ELF-1 (cell line): ENCODE measurements at places on chromosomes 7 and 10.
A peak's percentile ranks its signal among the peaks of the same experiment; 100 is the strongest.

GRCh38 chr7:142855756-142856564 lies 1.1 kb downstream of the EPHB6 start:
- no peak for DNase-seq

DNA sequence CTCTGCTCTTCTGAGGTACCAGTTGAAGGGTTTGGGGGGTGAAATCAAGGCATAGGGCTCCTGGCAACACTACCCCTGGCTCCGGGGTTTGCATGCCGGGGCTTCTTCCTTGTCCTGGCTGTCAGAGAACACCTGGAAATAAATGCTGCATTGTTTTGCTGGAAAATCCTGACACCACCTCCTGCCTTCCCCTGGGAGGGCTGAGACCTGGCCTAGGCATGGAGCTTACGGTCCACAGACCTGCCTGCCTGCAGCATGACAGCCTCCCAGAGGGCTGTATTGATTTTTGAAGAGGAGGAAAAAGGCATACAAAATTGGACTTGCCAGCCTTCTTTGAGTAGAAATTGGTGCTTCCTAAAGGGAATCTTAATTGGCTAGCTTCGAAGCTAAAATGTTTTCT lies 227.1 kb downstream of the MGMT start:
- no peak for DNase-seq

- DNase-seq: no peak
Measured at GRCh38 chr10:114545819-114546218, 112.3 kb downstream of the ABLIM1 start.

DNA sequence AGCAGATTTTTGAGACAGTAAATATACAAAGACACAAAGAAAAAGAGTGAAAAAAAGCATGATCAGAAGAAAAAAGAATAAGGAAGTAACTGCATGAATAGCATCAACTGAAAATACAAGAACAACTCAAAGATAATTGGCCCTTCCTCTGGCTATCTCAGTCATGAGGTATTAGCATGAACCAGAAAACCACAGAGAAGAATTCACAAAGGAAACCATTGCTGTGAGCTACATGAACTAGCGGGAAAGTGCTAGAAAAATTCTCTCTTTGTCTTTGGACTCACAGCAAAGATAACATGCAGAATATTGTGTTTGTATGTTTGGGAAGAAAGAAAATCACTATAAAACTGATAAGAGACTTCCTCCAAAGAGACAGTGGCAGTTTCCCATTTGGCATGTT lies 82.9 kb downstream of the SORCS1 start:
- DNase-seq: no peak

DNA sequence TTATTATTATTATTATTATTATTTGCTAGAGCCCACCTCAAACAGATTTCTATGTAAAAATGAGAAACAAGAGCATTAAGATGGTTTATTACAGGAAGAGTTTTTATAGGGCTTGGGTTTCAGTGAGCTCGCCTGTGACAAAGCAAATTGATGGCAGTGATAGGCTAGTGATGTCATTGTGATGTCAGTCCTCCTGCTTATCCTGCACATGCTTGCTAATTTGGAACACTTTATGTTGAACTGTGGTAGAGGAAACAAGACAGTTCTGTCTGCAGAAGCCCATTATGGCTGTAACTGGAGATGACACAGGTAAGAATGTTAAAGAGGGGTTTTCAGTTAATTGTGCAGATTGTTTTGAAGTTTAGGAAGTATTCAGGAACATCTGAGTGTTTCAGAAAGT lies 68.3 kb downstream of the CREM start:
- DNase-seq: no peak

DNA sequence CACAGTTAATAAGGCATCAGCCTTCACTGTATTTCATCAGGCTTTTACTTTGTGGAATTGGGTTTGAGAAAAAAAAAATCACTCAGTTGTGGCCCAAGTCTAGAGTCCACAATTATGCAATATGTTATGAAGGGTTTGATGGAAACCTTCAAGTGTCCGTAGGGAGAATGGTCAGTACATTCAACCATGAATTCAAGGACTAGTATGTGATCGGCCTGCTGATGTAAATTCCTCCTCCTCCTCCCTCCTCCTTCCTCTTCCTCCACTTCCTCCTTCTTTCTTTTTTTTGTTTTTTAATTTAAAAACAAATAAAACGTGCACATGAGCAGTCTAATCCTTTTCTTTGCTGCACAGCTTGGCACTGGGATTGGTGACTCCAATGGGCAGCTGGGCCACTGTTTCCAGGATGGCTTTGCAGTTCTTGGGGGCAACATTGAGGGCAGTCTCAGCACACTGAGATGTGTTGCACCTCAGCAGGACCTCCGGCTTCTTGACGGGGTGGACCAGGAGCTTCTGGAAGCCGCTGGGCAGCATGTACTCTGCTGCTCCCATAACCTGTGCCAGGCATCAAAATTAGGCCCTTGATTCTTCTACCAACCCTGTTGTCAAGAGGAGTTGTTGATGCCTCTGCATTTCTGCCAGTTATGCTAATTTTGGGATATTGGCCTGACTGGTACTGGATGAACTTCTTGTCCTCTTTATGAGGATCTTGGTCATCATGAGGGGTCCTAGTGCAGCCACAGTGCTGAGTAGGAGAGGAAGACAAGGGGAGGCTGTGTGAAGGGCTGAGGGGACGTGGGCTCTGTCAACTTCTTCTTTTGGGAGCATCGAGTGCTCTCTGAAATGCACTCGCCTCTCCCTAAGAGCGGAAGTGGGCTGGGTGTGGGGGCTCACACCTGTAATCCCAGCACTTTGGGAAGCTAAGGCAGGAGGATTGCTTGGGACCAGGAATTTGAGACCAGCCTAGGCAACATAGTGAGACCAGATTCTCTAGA lies 9.3 kb upstream of the IL2RA start:
- no peak for DNase-seq

GRCh38 chr7:107045195-107045960 lies 873 bp downstream of the PRKAR2B start:
- DNase-seq: peak; percentile 19

DNA sequence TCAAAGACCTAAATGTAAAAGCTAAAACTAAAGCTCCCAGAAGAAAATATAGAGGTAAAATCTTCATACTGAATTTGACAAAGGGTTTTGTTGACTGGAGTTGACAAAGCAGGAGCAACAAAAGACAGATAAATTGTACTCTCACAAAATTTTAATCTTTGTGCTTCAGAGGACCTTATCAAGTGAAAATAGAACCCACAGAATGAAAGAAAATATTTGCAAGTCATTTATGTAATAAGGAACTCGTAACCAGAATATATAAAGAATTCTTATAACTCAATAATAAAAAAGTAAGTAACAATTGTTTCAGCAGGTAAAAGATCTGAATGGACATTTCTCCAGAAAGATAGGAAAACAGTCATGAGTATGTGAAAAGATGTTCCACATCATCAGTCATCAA lies 62.0 kb upstream of the SRRM3 start:
- DNase-seq: no peak

DNA sequence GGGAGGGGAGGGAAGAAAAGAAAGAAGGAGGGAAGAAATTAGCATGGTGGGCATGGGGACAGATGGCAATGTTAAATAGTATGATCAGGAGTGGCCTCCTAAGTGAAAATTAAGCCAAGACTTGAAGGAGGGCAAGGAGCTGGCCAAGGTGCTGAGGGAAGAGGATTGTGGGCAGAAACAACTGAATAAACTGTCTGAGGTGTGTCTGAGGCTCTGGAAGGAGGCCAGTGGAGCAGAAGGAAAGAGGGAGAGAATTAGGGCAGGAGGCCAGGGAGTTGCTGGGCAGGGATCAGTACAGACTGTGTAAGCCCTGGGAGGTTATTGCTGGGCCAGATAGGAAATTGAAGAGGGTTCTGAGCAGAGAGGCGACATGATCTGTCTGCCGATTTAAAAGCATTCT lies 40.6 kb upstream of the VKORC1L1 start:
- DNase-seq: peak; percentile 40

GRCh38 chr10:128823201-128823600 lies 643.8 kb upstream of the MGMT start:
- DNase-seq: no peak

DNA sequence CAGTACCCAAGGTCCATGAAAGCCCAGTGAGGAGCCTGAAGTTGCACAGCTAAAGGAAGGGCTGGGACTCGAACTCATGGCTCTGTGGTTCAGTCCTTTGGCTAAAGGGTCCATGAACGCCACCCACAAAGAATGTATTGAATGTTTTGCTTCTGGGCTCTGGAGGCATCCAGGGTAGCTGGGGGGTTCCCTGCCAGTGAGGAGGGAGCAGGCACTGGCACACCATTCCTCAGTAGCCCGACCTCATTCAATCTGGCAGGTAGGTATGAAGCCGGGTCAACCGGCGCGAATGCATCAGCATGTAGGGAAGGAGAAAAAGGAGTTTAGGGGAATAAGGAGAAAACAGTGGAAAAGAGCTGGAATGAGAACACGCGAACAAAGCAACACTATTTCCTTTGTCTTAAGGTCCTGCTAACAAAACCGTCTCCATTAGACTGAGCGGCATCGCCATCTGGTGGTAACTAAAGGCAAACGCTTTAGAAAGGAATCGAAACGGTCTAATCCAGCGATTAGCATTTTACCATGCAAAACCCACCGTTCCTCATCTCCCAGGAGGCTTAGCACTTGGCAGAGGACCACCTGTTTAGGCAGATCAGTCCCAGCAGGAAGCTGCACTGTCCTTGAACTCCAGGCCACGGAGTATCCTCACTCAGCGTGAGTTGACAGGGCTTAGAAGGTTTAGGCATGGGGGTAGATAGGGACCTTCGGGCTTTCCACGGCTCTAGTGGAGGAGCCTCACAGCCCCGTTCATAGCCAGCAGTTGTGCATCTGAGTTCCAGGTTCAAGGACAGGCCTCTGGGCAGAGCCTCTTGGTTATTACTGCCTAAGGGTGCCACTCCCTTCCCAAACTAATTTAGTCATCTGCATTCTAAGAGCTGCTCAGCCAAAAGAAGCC lies 122.8 kb downstream of the UBE2H start:
- peak; percentile 83 for DNase-seq

DNA sequence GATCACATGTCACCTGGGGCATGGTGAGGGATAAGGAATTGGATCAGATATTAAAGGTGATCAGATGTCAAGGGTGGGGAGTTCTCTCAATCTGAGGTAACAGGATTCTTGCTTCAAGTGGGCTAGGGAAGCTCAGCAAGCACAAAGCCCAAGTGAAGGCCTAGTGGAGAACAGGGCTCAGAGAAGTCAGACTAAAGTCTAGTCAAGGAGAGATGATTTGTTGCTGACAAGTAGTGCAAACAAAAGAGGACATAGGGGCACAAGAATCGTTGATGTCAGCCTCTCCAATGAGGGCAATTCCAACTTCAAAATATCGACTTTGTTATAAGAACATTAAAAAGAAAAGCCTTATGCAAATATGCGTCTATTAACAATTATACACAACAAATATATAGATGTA lies 852.8 kb upstream of the CELF2 start:
- DNase-seq: no peak

DNA sequence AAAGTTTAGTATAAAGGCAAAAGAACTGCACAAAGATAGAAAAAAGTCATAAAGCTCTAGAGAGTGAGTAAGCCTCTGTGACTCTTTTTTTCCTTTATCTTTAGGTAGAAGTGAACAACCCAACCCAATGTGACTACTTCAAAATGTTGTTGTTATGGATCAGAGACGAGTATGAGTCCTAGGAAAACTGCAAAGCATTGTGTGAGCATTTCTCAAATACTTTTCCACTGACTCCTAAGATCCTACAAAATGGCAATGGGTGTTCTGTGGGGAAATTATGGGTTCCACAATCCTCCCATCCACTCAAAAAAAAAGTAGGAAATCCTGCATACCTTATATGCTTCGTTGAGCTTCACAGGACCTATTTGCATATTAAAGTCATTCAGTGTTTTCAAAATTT lies 177.1 kb downstream of the DGKI start:
- no peak for DNase-seq

DNA sequence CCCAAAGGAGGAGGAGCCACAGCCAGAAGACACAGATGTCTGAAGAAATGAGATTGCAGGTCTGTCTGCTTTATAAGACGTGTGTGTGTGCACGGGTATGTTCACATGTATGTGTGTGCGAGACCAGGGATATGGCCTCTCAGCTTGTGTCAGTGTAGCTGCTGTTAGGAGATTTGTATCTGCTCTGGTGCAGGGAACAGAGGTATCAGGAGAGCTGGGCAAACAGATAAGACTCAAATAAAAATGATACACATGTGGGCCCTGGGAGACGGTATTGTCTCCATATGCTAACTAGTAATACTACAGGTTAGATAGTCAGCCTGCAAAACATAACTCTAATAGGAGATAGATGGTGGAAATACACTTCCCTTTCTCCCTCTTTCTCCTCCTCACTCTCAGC lies 161.0 kb downstream of the PLXNA4 start:
- no peak for DNase-seq

DNA sequence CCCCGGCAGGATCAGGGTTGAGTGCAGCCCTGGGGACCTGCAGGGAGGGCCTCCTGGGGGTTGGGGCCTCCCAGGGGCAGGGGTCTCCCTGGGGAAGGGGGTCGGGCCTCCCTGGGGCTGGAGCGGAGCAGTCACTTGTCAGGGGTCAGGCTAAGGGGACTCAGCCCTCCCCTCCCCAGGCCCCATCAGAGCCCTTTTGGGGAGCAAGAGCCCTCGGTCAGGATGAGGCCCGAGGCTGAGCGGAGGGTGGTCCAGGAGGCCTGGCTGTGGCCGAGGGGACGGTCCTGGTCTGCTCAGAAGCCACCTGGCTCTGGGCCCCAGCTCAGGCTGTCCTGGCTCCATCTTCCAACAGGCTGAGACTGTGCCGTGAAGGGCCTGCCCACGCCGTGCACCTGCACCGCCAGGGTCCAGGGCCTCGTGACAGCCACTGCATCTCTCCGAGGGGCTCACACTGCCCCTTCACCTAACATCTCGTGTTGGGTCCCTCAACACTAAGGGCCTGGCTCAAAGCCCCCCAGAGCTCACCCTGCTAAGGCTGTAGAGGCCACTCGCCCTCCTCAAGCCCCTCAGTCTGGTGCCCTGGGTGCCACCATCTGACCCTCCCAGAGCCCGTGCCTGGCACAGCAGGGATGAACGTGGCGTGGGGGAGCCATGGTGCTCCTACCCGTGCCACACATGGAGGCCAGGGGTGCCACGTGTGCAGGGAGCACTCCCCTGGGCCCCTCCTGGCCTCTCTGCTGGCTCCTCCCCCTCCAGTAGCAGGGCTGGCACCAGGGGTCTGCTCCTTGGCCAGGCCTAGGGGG lies 12.9 kb downstream of the BHLHA15 start:
- no peak for DNase-seq

GRCh38 chr10:8435186-8436055 lies 380.9 kb downstream of the GATA3 start:
- DNase-seq: peak; percentile 25

- DNase-seq: peak; percentile 89
Measured at GRCh38 chr10:63887023-63887589, 365.9 kb downstream of the REEP3 start.

GRCh38 chr7:120738816-120739215 lies 119.1 kb downstream of the TSPAN12 start:
- DNase-seq: no peak

GRCh38 chr7:135690566-135690965 lies 28.3 kb downstream of the STMP1 start:
- DNase-seq: no peak

DNA sequence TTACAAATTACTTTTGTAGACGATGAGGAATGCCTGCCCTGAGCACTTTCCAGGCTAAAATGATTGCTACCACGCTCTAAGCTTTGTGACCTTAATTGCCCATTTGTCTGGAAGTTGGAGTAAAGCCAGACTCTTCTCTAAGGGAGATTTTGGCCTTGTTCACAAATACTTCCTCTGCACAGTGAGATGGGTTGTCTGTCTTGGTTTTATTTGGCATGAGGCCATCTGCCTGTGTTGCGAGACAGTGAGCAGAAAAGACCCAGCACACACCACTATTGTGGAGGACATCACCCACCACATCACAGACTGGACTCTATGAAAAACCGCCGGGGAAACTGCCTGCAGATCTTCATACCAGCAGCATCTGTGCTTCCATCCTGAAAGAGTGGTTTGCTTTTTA lies 138.4 kb downstream of the BICC1 start:
- peak; percentile 9 for DNase-seq

GRCh38 chr10:807958-808353 lies 118.5 kb upstream of the DIP2C start:
- no peak for DNase-seq
